ENCODE measurements at places on chromosomes 6 and 20. TPM values are rescaled to one million over a fixed set of nuclear protein-coding genes. Genes with fewer than 3 reads are reported as not detected.

DNA sequence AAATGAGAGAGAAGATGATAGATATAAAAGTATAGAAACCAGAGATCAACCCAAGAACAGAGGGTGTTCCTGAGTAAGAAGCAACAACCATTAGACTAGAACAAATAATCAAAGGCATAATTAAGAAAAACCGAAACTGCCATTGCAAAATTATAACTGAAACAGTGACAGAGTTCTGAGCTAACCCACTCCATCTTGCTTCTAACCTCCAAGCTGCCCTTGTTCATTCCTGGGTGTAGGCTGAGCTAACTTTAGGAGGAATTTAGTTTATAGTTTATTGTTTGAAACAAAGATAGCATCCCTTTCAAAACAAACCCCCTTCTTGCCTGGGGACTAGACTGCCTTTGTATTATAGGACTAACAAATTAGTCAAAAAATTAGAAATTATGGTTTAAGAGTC is 56.1 kb upstream of the PRND start:
- DNase-seq: no peak

GRCh38 chr20:1846341-1846740 is 48.9 kb upstream of the SIRPA start:
- no peak for DNase-seq

GRCh38 chr6:148440877-148441453 is 98.3 kb downstream of the SASH1 start:
- peak; percentile 85 for DNase-seq

GRCh38 chr6:51855310-51856082 is 231.9 kb downstream of the PKHD1 start:
- DNase-seq: no peak

- DNase-seq: no peak
Observed at GRCh38 chr6:132954936-132955335, 140.6 kb downstream of the RPS12 start.

GRCh38 chr6:29627755-29628418 is 5.1 kb downstream of the GABBR1 start:
- no peak for DNase-seq

- DNase-seq: no peak
Observed at GRCh38 chr6:157755746-157756411, 67.2 kb upstream of the SNX9 start.

DNA sequence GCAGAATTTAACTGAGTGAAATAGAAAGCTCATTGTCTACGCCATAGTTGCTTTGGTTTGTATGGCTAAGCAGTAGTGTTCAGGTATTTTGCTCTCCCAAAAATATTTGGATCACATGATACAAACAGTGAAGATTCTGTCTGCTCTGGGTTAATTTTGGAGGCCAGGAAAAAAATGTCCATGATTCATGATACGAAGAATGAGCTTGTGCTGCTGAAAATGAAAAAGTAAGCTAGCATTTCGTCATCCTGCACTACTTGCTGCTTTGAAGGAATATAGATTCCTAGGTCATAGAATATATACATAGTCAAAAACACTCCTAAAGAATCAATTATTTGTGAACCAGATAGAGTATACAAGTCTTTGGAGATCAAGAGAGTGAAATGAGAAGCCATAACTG is 8.3 kb downstream of the WRNIP1 start:
- DNase-seq: no peak

- no peak for DNase-seq
Observed at GRCh38 chr6:148831531-148831930, 84.7 kb downstream of the UST start.

DNA sequence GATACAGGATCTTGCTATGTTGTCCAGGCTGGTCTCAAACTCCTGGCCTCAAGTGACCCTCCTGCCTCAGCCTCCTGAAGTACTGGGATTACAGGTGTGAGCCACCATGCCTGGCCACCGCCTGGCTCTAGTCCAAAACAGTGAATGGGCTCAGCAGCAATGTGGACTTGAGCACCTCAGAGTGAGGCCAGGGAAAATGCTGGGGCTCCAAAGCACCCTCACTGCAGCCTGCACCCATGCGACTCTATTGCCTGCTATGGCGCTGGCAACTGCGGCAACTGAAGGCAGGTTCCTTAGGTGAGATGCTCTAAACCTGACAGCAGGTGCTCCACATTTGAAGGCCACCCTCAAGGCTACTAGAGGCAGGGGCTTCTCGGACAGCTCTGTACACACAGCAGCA is 26.5 kb downstream of the MAP1LC3A start:
- DNase-seq: no peak

GRCh38 chr6:70456735-70457134 is 43.4 kb downstream of the FAM135A start:
- DNase-seq: no peak

GRCh38 chr20:33262658-33263065 is 20.4 kb upstream of the BPIFB1 start:
- peak; percentile 12 for DNase-seq

- no peak for DNase-seq
Observed at GRCh38 chr6:44775121-44775520, 387.6 kb downstream of the CDC5L start.

DNA sequence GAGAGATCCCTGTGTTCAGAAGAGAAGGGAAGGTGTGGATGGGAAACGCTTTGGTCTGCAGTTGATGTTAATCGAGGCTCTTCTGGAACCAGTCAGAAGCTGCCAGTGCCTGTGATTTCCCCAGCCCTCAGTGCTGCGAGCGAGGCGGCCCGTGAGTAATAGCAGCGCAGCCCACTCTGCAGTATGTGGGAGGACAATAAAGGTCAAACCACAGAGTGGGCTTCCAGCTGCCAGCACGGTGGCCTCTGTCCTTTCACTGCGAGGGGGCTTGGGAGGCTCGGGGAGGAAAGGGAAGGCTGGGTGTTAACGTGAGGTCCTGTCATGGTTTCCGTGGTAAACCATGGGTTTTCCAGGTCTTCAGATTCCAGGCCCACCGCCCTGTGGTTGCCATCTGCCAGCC is 32.3 kb upstream of the TAGAP start:
- no peak for DNase-seq

DNA sequence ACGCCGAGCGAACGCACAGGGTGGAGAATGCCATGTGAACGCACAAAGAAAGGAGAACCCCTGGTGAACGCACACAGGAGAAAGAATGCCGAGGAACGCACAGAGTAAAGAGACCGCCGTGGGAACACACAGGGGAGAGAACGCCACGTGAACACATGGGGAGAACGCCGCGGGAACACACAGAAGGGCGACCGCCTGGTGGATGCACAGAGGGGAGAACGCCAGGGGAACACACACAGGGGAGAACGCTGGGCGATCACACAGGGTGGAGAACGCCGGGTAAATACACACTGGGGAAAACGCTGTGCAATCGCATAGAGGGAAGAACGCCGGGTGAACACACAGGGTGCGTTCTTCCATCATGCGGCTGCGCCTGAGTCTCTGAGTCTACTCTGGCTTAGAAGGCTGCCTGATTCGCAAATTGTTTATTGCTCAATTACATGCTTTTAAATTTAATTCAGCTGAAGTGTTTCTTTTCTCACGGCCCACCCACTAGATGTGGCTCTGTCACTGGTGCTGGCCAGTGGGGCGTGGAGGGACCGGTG is 54.1 kb downstream of the RNASET2 start:
- no peak for DNase-seq

GRCh38 chr6:37910998-37911397 is 91.5 kb downstream of the ZFAND3 start:
- no peak for DNase-seq

GRCh38 chr6:133817460-133818047 is 71.4 kb upstream of the TCF21 start:
- DNase-seq: no peak

- no peak for DNase-seq
Observed at GRCh38 chr6:111664565-111665030, 58.9 kb upstream of the TRAF3IP2 start.

DNA sequence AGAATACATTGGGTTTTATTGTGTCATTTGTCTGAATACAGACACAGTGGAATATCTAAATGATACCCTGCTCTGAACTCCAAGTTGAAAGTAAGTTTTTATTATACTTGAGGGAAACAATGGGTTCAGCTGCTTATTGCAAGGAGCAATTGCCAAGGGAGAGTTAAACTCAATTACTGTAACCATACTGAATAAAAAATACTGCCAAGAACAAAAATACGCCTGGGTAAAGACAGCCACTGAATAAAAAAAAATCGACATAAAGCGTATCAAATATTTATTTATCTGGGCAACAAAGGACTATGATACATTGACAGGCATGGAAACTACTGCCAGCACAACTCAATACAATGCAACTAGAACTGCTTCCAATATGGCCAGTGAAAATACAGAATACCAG is 18.1 kb downstream of the TFAP2A start:
- no peak for DNase-seq

DNA sequence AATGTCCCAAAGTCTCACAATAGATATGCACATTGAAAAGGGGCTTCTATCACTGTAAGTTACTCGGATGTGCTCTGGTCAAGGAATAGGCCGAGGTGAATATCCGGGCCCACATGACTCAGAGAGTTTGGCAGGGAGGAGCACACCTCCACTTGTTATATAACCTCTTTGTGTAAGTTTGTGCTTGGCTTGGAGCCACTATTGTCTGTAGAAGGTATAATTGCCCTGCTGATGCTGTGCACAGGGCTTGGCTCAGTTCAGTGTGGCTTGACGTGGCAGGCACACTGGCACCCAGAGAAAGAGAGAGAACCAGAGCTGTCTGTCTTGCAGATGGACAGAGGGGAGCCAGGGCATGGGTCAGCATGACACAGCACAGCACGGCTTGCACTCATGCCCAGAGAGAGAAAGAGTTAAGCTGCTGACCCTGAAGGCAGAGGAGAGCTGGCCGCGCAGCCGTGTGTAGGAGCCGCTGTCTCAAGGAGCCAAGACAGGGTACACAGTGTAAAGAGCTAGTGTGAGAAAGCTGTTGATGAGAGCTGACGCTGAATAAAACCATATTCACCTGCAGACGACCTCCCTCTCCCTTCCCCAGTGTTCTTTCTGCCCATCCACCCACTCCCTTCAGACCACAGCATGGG is 482.5 kb downstream of the C6orf118 start:
- no peak for DNase-seq

GRCh38 chr6:31560697-31561058 is 11.4 kb upstream of the LTA start:
- DNase-seq: no peak

DNA sequence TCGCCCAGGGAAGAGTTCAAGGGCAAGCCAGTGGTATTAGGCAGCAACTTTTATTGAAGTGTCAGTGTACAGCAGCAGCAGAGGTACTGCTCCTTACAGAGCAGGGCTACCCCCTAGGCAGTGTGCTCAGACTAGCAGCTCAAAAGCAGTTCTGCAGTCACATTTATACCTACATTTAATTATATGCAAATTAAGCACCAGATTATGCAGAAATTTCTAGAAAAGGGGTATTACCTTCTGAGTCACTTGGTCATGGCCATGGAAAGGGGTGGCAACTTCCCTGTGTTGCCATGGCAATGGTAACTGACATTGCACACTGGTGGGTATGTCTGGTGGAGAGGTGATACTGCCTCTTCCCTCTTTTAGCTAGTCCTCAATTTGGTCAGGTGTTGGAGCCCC is 2.1 kb upstream of the ZKSCAN4 start:
- DNase-seq: no peak

GRCh38 chr20:1507276-1507675 is 16.1 kb upstream of the SIRPB2 start:
- no peak for DNase-seq

DNA sequence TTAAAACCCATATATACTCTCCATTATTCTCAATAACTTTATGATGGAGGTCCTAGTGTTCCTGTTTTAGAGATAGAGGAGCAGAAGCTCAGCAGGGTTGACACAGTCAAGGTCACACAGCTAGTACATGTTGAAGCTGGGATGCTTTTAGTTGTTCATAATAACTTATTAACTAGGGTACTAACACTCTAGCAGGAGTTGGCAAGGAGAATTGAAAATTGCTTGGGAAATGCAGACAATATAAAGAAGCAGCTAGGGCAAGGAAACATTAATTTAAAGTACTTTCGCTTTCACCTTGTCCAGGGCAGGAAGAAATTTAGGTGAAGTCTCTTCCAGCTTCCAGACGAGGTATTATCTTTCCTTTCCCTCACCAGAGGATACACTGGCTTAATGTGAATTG is 133.7 kb downstream of the RCAN2 start:
- no peak for DNase-seq

DNA sequence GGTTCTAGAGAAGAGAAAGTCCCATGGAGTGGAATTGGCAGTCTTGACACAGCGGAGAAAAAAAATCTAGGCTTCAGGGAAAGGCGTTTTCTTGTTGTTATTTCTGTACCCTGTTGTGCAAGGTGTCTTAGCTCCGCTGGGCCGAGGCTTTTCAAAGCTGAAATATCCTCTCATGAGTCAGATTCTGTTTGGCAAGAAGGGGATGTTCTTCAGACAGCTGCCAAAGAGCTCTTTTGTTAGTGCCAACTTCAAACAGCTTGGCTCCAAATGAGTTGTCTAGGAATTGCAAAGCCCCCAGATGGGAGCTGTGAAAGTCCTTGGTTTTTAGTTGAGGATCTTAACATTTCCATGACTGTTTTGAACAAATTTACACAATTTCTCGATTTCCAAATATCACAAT is 45.6 kb downstream of the LRRN4 start:
- DNase-seq: peak; percentile 96

DNA sequence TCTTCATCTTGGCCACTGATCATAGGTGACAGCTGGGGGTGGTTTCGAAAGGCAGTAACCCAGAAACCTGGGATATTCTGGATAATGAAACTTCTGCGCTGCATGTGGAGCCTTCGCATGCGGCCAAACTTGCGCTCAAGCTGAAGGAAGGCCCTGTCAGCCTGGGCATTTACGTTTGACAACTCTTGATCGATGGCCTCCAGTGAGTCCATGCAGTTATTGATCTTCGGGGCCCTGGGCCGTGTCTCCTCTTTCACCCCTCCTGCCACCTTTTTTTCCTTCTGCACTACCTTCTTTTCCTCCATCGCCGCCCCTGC is 729 bp downstream of the TSPYL4 start:
- DNase-seq: no peak

GRCh38 chr6:169970306-169970988 is 219.0 kb downstream of the ERMARD start:
- DNase-seq: no peak

DNA sequence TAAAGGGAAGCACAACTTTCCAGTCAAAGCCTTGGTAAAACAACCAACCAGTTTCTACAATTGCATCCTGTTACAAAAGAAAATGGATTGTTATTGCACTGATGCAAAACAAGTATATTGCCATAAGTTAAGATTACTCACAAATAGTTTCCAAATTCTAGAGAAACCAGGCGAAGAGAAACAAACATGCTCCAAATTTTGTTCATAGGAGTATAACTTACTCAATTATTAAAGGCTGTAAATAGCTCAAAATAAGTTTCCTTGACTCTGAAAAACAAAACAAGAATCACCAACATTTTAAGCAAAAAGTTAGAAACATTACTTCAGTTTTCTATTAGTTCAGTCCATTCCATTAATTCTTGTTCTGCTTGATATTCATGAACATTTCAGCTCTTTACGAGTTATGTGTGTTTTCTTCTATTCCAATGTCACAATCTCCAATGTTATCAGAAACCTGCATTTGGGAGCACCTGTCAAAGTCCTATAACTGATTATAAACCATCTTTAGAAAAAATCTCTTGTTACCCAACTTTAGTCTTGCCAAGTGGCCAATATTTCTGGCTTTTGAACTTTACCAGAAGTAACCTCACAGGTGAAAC is 137.9 kb upstream of the THBS2 start:
- DNase-seq: no peak

C4B gene
- 1.2 TPM for total RNA-seq

SLC35D3 gene
- not detected for total RNA-seq

PRRT1 gene
- total RNA-seq: not detected

ATP6V1G2 gene
- total RNA-seq: 0.14 TPM

ZC3H12D gene
- total RNA-seq: 0.07 TPM

Data from epithelial cell of proximal tubule (primary cell).